Neural progenitor cell (in vitro differentiated cells): ENCODE measurements at places on chromosomes 2 and 18.

GRCh38 chr2:43178602-43179542 lies 47.5 kb downstream of the ZFP36L2 start:
- peak; percentile 73 for DNase-seq

DNA sequence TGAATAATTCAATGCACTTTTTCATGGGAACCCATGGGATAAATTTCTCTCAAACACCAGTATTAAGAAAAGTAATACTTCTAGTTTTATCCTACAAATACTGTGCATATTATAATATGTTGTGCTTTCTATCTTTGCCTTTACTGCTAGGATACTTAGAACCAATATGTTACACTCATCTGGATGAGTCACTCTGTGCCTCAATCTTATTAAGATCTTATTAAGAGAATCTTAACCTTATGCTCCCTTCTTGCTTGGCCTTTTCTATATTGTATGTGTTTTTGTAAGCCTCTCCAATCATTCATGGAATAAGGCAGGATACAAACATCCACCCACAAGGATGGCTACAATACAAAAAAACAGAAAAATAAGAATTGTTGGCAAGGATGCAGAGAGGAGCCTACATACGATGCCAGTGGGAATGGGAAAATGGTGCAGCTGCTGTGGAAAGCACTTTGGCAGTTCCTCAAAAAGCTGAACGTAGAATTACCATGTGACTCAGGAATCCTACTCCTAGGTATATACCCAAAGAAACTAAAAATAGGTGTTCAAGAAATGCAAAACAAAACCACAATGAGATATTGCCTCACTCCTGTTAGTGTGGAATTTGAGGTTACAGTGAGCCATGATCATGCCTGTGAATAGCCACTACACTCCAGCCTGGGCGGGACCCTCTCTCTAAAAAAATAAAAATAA lies 10.7 kb upstream of the TWSG1 start:
- DNase-seq, result no peak

- DNase-seq, result no peak
These were observed 129.8 kb downstream of the LRRC30 start for GRCh38 chr18:7360606-7361170.

GRCh38 chr2:232464544-232464885 lies 8.6 kb downstream of the ALPI start:
- no peak for DNase-seq
